ENCODE measurements at places on chromosomes 3 and 15. TPM values are rescaled to one million over a fixed set of nuclear protein-coding genes. Genes with fewer than 3 reads are reported as not detected.

GRCh38 chr15:37978231-37978630 is 43.8 kb downstream of the TMCO5A start:
- H3K4me3 ChIP-seq: no peak overlapping the region
- DNase-seq: no peak
- no peaks in the 10 kb centered on the region for H3K27me3 ChIP-seq
- H3K36me3 ChIP-seq: no peaks in the 10 kb centered on the region
- no peaks in the 10 kb centered on the region for H3K4me1 ChIP-seq
- no peak overlapping the region for H3K27ac ChIP-seq

GRCh38 chr3:77786216-77786615 is 746.3 kb downstream of the ROBO2 start:
- H3K36me3 ChIP-seq: no peaks in the 10 kb centered on the region
- no peak overlapping the region for H3K4me3 ChIP-seq
- no peaks in the 10 kb centered on the region for H3K4me1 ChIP-seq
- H3K27me3 ChIP-seq: no peaks in the 10 kb centered on the region
- DNase-seq: no peak
- H3K27ac ChIP-seq: no peak overlapping the region

DNA sequence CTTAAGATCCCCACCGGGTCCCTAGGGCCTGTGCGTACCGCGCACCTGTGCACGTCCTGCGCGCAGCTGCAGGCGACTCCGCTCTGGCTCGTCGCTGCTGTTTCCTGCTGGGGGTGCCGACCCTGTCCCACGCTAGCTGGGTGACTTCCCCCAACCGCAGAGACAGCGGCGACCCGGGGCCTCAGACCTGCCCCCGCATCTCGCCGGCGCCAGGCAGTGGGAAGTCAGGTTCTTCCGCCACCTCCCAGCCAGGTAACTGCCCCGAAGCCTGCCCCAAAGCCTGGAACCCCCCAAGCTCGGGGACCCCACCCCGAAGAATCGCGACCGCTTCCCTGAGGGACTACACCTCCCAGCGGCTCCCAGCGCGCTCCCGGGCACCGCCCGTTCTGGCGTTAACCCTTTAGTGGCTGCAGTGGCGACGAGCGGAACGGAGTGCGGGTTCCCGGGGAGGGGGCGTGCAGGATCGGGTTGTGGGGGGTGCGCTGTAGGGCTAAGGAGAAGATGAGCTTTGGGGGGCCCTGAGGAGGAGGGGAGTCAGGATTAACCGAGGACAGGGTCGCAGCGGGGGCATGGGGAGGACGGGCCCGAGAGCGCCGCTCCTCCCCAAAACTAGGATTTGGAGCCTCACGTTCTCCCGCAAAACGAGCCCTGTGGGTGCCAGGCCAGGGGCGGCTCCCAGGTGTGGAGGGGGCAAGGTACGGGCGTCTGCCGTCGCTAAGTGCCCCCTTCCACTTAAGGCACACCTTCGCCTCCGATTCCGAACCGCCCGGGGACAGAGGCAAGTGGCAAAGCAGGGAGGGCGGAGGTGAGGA is 589 bp downstream of the NEIL1 start:
- peak overlapping the region; percentile 83 for H3K4me3 ChIP-seq
- H3K27ac ChIP-seq: peak overlapping the region; percentile 63
- H3K4me1 ChIP-seq: no peaks in the 10 kb centered on the region
- no peak for DNase-seq
- no peaks in the 10 kb centered on the region for H3K36me3 ChIP-seq
- H3K27me3 ChIP-seq: no peaks in the 10 kb centered on the region

- peak; percentile 72 for DNase-seq
- H3K27ac ChIP-seq: no peak overlapping the region
- no peak overlapping the region for H3K4me3 ChIP-seq
- no peaks in the 10 kb centered on the region for H3K27me3 ChIP-seq
- H3K4me1 ChIP-seq: no peaks in the 10 kb centered on the region
These were observed 160.2 kb downstream of the XXYLT1 start for GRCh38 chr3:195110647-195111318.

DNA sequence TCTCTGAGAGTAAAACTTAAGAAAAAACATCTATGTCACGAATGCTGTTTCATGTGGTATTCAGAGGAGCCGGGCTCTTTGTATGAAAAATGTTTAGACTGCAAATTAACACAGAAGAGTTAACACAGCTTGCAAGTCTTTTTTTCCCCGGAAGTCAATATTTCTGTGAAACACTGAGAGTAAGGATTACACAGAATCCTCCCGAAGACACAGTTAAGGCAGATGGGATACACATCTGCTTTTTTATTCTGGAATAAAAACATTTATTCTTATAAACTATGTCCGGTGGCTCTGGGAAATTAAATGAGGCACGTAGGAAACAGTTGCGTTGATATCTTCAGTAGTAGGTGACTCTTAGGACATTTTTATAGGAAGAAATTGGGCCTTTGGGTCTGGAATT is 180.6 kb downstream of the PTPRG start:
- no peak overlapping the region for H3K27ac ChIP-seq
- no peak overlapping the region for H3K4me3 ChIP-seq
- H3K4me1 ChIP-seq: no peaks in the 10 kb centered on the region
- H3K27me3 ChIP-seq: no peaks in the 10 kb centered on the region
- DNase-seq: no peak

DNA sequence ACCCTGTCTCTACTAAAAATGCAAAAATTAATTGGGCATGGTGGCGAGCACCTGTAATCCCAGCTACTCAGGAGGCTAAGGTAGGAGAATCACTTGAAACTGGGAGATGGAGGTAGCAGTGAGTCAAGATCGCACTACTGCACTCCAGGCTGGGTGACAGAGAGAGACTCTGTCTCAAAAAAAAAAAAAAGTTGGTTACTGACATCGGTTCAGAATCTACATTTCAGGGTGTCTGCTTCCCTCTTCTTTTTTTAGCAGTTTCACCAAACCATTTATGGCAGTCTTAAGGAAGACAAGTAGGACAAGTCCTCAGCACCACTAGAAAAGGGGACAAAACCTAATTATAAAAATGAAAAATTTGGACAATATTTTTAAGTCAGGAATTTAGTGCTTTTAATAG is 3.3 kb upstream of the USP4 start:
- H3K27me3 ChIP-seq: no peaks in the 10 kb centered on the region
- DNase-seq: no peak
- H3K4me1 ChIP-seq: no peaks in the 10 kb centered on the region
- no peaks in the 10 kb centered on the region for H3K36me3 ChIP-seq
- peak overlapping the region; percentile 13 for H3K27ac ChIP-seq
- no peak overlapping the region for H3K4me3 ChIP-seq

DNA sequence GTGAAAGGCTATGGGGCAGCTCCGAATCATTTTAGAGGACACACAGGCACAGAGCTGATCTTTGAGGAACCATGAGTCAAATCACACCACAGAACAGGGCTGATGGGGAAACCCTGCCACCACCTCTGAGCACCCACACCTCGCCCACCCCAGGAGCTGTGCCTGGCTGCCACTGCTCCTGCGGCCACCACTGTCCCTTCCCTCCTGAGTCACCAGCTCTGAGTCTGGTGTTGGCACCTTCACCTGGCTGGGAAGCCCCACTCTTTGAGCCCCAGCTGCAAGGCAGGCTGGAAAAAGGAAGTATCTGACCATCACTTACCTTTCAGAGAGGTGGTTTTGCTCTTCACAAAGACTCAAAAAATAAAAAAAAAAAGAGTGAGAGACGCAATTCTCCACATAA is 63.6 kb upstream of the MEF2A start:
- H3K27ac ChIP-seq: no peak overlapping the region
- no peaks in the 10 kb centered on the region for H3K36me3 ChIP-seq
- H3K27me3 ChIP-seq: no peaks in the 10 kb centered on the region

- H3K4me1 ChIP-seq: no peaks in the 10 kb centered on the region
- no peaks in the 10 kb centered on the region for H3K27me3 ChIP-seq
- no peak overlapping the region for H3K27ac ChIP-seq
- H3K4me3 ChIP-seq: no peak overlapping the region
- H3K36me3 ChIP-seq: no peaks in the 10 kb centered on the region
- no peak for DNase-seq
These were observed 4.7 kb upstream of the BNC1 start for GRCh38 chr15:83289160-83289559.

DNA sequence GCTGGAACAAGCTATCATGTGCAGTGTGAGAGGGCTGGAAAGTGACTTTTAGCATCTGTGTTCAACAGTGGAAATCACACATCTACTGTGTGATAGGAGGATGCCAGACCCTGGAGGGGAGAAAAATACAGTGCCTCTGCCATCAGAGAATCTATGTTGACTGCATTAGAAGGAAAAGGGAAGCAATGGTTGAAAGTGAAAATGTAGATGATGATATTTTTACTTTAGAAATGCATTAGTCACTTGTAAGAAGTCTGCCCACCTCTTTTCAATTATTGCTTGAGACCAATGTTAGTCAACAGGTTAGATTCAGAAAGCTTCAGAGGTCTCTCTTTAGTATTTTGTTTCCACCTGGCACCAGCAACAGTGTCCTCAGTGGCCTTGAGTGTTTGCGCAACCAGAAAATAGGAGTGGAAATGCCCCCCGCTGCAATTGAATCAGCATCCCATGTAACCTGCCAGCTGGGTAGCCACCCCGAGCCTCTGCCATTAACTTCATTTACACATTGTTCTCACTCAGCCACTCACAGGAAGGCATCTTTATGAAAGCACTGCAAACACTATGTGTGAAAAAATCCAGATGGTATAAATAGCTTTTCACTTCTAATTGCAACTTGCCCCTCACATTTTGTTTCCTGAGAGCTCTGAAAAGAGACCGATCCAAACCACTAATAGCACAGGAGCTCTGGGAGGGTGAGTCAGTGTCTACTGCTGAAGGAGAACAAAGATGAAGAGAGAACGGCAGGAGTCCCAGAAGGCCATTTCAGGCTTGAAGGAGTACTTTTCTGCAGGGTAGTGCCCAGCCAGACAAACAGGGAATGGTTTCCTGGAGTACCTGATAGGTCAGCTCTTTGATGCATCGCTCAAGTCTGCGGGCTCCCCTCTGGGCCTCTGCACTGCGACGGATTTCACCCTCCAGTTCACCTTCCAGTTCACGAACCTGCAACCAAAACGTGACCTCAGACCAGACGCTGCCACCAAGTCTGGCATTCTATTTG is 92.1 kb downstream of the HHLA2 start:
- no peak overlapping the region for H3K4me3 ChIP-seq
- no peaks in the 10 kb centered on the region for H3K4me1 ChIP-seq
- no peak for DNase-seq
- no peak overlapping the region for H3K27ac ChIP-seq

- H3K27me3 ChIP-seq: no peaks in the 10 kb centered on the region
- H3K4me1 ChIP-seq: no peaks in the 10 kb centered on the region
- H3K27ac ChIP-seq: no peak overlapping the region
- DNase-seq: no peak
These were observed 51.6 kb downstream of the ATP10A start for GRCh38 chr15:25811481-25811906.

GRCh38 chr3:14241716-14242115 is 63.1 kb downstream of the LSM3 start:
- DNase-seq: peak; percentile 23
- H3K4me3 ChIP-seq: no peak overlapping the region
- no peak overlapping the region for H3K27ac ChIP-seq
- no peaks in the 10 kb centered on the region for H3K36me3 ChIP-seq
- no peaks in the 10 kb centered on the region for H3K4me1 ChIP-seq
- H3K27me3 ChIP-seq: no peaks in the 10 kb centered on the region

DNA sequence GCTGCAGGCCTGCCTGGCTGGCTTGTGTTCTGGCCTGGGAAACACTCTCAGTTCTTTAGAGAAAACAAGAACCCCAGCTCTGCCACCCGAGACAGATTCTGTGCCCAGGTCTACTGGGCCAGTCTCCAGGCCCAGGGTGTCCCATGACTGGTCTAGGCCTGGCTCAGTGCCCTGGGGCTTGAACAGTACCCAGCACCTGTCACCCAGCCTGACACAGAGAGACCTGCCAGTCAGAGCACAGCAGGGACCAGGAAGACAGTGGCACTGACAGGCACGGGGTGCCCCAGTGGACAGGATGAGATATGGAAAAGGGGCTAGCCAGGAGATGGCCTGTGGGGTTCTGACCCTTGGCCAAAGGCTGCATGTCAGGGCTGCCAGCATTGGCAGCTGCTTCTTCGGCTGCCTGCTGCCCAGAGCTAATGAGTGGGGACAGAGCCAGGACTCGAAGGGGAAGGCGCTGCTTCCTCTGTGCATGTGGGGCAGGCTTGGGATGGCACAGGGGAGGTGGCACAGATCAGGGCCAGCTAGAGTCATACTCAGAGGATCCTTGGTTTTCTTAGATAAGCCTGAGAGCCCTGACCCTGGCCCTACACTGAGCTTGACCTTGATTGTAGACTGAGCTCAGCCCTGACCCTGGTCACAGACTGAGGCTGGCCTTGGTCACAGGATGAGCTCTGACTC is 15.1 kb downstream of the CCDC33 start:
- no peaks in the 10 kb centered on the region for H3K4me1 ChIP-seq
- H3K27me3 ChIP-seq: no peaks in the 10 kb centered on the region
- no peaks in the 10 kb centered on the region for H3K36me3 ChIP-seq
- no peak overlapping the region for H3K4me3 ChIP-seq
- H3K27ac ChIP-seq: peak overlapping the region; percentile 53
- peak; percentile 75 for DNase-seq

- H3K27ac ChIP-seq: no peak overlapping the region
- H3K4me3 ChIP-seq: no peak overlapping the region
- no peaks in the 10 kb centered on the region for H3K27me3 ChIP-seq
- no peaks in the 10 kb centered on the region for H3K36me3 ChIP-seq
- H3K4me1 ChIP-seq: no peaks in the 10 kb centered on the region
These were observed 124.6 kb downstream of the ARRDC4 start for GRCh38 chr15:98085003-98085639.

GRCh38 chr3:53159156-53160060 is 1.6 kb upstream of the PRKCD start:
- no peaks in the 10 kb centered on the region for H3K27me3 ChIP-seq
- no peaks in the 10 kb centered on the region for H3K36me3 ChIP-seq

Gene OIP5
- total RNA-seq: 0.35 TPM

Gene ITIH3
- 2.1 TPM for total RNA-seq

Gene DZIP3
- total RNA-seq: 7.6 TPM

Gene LIPC
- 0.52 TPM for total RNA-seq

Gene PRR20G
- not detected for total RNA-seq

Gene OR5H6
- total RNA-seq: not detected

Gene THSD4
- total RNA-seq: 85.3 TPM

Gene FBN1
- total RNA-seq: 57.1 TPM
